ENCODE measurements at places on chromosomes 2 and 18.

GRCh38 chr2:154133823-154134222 is 262.1 kb downstream of the GALNT13 start:
- no peak for DNase-seq

DNA sequence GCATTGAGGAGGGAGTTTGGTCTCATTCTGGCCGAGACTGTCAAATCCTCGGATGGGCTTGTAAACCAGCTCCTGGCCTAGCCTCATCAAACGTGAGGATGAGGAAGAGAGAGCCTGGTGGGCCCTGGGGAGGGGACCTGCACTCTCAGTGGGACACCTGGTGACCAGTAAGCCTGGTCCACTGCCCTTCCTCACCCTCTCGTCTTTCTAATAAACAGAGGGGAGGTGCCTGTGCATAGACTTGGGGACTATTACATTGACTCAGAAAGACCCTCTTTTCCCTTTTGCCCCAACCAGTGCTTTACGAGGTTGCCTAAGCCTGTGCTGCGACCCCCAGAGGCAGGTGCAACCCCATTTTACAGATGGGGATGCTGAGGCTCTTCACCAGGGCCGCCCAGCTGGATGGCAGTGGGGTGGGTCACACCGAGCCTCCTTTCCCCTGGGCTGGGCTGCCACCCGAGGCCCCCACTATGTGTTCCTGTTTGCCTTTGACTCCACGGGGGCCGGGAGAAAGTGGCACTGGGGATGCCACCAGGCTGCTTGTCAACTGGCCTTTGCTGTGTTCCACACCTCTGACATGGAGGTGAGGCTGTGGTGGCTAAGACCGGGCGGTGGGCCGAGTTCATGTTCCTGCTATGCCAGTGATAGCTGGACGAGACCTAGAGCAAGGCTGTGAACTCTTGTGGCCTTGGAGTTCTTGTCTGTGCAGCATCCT is 85.9 kb downstream of the GLI2 start:
- no peak for DNase-seq

DNA sequence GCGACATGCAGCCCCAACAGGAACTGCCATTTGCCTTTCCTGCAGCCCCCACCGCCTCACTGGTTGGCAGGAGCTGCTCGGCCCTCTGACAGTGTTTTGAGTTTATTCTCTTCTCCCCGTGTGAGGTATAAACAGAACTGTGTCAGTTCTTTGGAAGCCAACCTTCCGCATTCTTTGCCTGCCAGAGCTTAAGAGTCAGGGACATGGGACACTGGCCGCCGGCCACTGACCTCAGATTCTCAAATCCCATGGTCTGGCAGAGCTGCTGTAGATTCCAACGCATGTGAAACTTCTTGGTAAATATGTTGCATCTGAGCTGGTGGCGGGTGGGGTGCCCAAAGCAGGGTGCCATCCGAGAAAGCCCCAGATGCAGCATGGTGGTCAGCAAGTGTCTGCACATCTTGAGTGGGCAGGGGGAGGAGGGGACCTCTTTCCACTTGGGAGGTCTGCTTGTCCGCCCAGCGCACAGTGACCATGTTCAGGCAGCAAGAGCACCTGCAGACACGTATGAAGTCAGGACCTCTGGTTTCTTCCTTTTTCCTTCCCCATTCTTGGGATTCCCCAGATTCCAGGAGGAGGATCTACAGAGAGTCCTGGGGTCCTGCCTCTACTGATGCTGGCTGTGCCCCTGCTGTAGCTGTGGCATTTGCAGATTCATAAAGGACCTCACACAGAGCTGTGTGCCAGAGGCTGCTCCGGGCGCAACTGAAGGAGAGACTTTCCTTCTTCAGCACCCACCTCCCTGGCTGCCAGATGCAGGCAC is 23.8 kb downstream of the ASB18 start:
- DNase-seq = no peak

DNA sequence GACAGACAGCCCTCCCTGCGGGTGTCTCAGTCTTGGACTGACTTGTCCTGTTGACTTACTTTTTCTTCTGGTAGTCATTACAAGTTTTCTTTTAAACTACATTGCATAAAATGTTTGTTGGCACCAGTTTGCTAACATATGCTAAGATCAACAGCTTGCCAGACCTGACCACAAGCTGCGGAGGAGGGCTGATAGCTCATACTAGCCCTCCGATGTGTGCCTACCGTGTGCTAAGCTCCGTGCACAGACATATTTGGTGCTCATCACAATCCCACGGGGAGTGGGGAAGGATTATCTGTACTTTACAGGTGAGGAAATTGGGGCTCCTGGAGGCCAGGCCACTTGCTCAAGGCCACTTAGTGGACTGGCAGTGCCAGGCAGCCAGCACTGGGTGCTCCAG is 72.8 kb upstream of the YPEL5 start:
- no peak for DNase-seq

GRCh38 chr2:168912466-168912865 is 11.4 kb downstream of the G6PC2 start:
- no peak for DNase-seq

- DNase-seq = no peak
Measured at GRCh38 chr2:84449055-84449454, 10.0 kb downstream of the SUCLG1 start.

DNA sequence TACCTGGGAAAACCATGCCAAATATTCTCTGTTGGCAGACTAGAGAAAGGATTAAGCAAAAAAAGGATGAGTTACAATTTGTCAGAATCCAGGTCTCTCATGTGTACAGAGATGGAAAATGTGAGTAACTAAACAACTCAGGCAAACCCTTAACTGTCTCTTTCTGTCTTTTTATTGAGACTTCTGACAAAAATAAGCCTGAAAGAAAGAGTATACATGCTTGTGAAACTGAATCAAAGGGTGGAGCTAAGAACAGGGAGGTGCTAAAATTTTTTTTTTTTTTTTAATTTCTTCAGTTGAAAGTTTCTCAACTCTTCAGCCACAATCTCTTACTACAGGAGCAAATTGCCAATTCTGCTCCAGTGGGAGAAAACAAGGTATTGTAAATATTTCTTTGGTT is at the start of gene SERPINB10:
Gene SERPINB10 (plus strand): TSS at position 295 of the 400 bp plus-strand sequence. CDS start 7,553 bp downstream, outside the sequence.
- no peak for DNase-seq

DNA sequence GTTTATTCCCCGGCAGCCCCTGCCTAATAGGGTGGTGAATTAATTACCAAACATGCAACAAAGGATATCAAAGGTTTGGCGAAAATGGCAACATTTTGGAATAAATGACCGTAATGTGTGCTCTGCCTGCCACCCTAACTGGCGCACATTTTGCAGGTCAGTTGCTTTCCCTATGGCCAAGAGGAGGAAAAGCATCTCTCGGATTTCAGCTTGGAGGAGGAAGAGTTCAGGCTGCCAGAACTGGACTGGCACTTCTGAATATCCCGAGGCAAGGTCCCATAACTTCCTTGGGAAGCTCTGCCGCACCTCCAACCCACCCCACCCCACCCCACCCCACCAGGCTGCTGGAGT is 37.1 kb downstream of the SLC25A52 start:
- no peak for DNase-seq

DNA sequence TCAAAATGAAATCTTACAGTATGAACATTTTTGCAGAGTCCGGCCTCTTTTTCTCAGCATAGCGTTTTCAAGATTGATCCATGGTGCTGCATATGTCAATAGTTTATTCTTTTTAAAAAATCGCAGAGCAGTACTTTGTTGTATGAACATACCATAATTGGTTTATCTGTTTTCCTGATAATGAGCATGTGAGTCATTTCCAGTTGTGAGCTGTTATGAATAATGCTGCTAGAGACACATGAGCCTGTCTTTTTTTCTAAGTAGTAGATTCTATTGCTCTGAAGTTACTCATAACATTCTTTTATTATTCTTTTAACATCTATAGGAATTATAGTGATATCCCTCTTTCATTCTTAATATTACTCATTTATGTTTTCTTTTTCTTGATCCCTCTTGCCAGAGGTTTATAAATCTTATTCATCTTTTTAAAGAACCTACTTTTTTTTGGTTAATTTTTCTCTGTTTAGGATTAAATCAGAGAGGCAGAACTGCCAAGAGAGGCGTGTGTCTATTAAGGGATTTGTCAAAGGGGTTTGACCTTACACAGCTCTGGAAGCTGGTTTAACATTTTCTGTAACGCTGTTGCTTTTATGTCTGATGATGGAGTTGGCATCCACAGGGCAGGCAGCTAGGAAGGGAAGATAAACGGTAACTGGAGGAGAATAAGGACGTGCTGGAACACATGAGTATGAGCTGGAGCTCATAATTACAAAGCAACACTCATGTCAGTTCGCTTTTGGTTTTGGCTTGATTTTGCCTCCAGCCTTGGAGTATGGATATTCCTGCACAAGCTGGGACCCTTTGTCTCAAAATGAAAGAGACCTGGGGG is 47.4 kb downstream of the MGAT5 start:
- peak; percentile 28 for DNase-seq

DNA sequence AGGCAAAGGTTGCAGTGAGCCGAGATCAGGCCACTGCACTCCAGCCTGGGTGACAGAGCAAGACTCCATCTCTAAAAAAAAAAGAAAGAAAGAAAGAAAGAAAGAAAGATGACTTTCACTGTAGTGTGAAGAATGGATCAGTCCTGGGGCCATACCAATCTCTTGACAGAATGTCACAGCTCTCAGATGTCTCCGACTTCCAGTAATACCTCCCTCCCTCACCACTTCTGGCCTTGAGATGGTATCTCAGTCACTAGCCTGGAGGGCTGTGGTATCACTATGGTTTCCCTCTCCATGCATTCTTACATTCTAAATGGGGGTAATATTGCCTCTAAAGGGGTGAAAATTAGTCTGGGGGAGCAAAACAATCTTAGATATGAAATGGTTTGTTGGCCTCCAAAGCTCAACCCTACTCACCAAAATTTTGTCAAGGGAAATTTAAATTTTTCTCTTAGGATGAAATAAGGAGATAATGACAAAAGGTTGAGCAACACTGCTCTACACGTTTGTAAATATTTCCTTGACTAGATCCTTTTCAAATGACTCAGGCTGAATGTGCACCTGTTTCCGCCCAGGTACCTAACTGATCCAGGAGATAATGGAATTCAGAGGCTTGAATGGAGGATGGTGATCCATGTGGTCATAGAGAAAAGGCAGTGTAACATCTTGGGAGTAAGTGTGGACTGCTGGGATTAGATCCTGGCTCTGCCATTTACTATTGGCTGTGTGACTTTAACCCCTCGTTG is 19.9 kb upstream of the SPRED2 start:
- DNase-seq = no peak

DNA sequence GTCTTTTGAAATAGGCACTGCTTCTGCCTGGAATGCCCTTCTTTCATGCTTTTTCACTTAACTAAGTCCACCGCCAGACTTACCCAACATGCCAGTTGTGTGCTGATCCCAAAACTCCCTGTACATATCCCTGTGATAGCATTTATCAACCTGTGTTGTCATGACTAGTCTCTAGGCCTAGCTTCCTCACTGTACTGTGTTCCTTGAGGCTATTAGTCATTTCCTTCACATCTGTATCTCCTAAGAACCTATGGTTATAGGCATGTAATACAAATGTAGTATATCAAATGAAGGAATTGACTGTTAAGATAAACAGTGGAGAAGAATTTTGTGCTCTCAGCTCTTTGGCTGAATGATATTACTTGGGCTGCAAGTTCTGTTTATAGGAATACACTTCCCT is 184.3 kb downstream of the CYRIA start:
- DNase-seq = no peak

GRCh38 chr18:21943456-21943855 is 202.9 kb downstream of the MIB1 start:
- DNase-seq = no peak

DNA sequence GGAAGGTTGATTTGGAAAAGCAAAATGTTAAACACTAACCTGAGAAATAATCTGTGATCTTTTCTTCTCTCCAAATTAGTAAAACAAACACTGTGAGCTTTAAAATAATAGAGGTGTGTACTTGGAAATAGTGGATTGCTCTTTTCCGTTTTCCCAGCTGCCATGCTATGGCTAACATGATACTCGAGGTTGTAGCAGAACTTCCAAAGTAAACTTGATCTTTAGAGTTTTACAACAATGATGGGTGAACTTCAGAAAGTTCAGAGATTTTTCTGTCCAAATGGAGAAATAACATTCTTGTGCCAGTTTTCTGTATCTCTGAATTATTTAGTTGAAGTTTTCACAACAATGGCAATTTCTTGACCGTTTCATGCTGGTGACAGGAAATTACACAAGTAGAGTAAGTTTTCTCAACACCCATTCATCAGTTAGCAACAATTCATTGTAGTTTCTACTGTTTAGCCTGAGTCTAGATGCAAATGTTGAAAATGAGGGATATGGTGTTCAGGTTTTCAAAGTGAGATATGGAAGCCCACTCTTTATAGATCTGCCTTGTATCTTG is 135.3 kb upstream of the CTAGE1 start:
- no peak for DNase-seq

- DNase-seq = no peak
Measured at GRCh38 chr2:190546734-190547133, 12.2 kb upstream of the NEMP2 start.

GRCh38 chr18:55699233-55699765 is 111.3 kb upstream of the TCF4 start:
- no peak for DNase-seq

- no peak for DNase-seq
Measured at GRCh38 chr2:69955029-69955428, 6.4 kb downstream of the ASPRV1 start.

- DNase-seq = peak; percentile 15
Measured at GRCh38 chr2:219041252-219041651, at the start of gene CFAP65. TSS of gene CFAP65 (minus strand) at chr2:219041516. CDS start at chr2:219039048, 2,468 bp downstream.

DNA sequence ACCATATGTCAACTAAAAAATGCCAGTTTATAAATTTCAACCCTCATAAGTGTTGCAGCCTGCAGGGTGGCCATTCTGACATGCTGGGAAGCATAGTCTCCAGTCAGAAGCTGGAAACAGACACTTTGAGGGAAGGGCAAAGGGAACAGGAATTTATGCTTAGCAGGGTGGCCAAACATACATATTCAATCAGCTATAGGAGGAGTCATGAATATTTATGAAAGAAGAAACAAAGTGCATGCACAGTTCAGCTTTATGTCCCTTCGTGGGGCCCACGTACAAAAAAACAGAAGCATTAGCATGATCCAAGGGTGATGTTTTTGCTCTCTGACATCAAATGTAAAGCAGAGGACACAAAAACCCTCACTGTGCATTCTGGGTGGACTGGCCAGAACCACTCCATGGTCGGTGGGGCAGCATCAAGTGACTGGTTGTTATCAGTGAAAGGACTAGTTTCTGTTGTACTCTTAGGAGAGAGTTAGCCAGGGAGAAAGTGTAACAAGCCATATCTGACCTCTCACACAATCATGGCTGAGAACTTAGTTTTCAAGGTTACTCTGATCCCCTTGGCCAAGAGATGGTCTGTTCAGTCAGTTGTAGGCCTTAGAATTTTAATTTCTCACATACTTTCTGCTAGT is 9.9 kb upstream of the PDE11A start:
- no peak for DNase-seq

GRCh38 chr2:70084973-70085710 is 2.1 kb upstream of the PCBP1 start:
- DNase-seq = no peak

GRCh38 chr2:198312596-198313483 is 508.4 kb downstream of the PLCL1 start:
- DNase-seq = no peak

- peak; percentile 20 for DNase-seq
Measured at GRCh38 chr2:95043300-95044093, 18.0 kb downstream of the MAL start.

All from non-pigmented ciliary epithelial cell (primary cell).